A172 (cell line): ENCODE measurements at places on chromosomes 1 and 21.

GRCh38 chr1:50605186-50605875, 182.1 kb upstream of the DMRTA2 start:
- DNase-seq, result peak; percentile 39

- no peak for DNase-seq
These were observed 14.4 kb downstream of the NSL1 start for GRCh38 chr1:212777151-212777550.

- DNase-seq, result no peak
These were observed 120.4 kb downstream of the SPATA46 start for GRCh38 chr1:162256287-162256686.

- no peak for DNase-seq
These were observed 5.5 kb upstream of the ILDR2 start for GRCh38 chr1:166980818-166981217.

DNA sequence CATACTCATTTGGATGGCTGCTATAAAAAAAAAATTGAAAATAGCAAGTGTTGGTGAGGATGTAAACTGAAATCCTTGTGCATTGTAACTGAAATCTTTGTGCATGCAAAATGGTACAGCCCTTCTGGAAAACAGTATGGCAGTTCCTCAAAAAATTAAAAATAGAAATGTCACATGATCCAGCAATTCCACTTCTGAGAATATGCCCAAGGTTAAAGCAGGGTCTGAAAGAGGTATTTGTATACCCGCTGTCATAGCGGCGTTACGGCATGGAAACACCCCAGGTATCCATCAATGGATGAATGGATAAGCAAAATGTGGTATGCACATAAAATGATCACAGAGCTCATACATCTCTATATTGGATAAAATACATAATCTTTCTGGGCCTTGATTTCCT, 116.7 kb downstream of the RUSC1 start:
- no peak for DNase-seq

DNA sequence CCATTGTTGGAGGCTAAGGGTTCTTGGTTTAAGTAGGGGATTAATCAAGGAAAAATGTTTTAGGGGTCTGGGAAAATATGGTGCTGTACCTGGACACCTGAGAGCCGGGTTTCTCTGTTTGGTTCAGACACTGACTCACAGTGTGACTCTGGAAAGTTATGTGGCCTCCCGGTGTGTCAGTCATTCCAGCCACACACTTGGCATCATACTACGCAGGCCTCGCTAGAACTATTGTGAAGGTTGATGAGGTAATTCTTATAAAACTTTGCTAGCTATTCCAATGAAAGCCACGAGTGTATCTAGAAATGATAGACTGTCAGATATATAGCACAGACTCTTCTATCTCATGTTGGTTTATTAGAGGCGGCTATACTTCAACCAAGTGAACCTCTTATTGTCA, 4.8 kb upstream of the CAMSAP2 start:
- DNase-seq, result peak; percentile 32

GRCh38 chr1:74830766-74831165, 97.8 kb downstream of the TYW3 start:
- no peak for DNase-seq
